ENCODE measurements at places on chromosomes 12 and 14. TPM values are rescaled to one million over a fixed set of nuclear protein-coding genes. Genes with fewer than 3 reads are reported as not detected.

DEGS2 gene
- 2.5 TPM for total RNA-seq

GRCh38 chr12:108637222-108637971, 3.7 kb upstream of the SELPLG start:
- H3K4me3 ChIP-seq, result peak overlapping the region; percentile 62
- H3K4me1 ChIP-seq, result peaks cover 85% of the 10 kb centered on the region
- H3K36me3 ChIP-seq, result no peaks in the 10 kb centered on the region
- DNase-seq, result no peak
- H3K27ac ChIP-seq, result peak overlapping the region; percentile 65

DNA sequence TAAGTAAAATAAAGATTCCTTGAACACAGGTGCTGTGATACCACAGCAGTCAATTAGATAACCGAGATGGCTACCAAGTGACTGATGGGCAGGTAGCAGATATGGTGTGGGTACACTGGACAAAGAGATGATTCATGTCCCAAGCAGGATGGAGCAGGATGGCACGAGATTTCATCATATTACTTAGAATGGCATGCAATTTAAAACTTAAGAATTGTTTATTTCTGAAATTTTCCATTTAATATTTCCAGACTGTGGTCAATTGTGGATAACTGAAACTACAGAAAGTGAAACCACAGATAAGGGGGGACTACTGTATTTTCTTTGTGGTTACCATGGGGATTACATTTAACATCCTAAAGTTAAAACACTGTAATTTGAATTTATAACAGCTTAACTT, 7.5 kb upstream of the ZFP36L1 start:
- no peak overlapping the region for H3K4me3 ChIP-seq
- no peaks in the 10 kb centered on the region for H3K36me3 ChIP-seq
- no peak overlapping the region for H3K27ac ChIP-seq
- H3K4me1 ChIP-seq, result peaks cover 18% of the 10 kb centered on the region
- no peaks in the 10 kb centered on the region for H3K27me3 ChIP-seq

DNA sequence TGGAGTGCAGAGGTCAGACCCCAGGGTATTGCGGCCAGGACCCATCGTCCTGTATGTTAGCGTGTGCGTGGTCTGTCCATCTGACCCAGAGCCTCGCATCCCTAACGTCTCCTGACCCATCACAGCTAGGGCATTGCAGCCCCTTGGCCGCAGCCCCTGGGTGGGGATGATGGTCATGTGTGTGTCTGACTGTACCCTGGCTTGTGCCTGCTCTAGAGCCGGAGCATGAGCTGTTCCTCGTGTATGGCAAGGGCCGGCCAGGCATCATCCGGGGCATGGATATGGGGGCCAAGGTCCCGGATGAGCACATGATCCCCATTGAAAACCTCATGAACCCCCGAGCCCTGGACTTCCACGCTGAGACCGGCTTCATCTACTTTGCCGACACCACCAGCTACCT, 10.8 kb upstream of the LRP1-AS start:
- no peak overlapping the region for H3K27ac ChIP-seq
- H3K4me1 ChIP-seq, result peaks cover 4% of the 10 kb centered on the region
- H3K27me3 ChIP-seq, result no peaks in the 10 kb centered on the region
- no peak overlapping the region for H3K4me3 ChIP-seq
- no peaks in the 10 kb centered on the region for H3K36me3 ChIP-seq

DNA sequence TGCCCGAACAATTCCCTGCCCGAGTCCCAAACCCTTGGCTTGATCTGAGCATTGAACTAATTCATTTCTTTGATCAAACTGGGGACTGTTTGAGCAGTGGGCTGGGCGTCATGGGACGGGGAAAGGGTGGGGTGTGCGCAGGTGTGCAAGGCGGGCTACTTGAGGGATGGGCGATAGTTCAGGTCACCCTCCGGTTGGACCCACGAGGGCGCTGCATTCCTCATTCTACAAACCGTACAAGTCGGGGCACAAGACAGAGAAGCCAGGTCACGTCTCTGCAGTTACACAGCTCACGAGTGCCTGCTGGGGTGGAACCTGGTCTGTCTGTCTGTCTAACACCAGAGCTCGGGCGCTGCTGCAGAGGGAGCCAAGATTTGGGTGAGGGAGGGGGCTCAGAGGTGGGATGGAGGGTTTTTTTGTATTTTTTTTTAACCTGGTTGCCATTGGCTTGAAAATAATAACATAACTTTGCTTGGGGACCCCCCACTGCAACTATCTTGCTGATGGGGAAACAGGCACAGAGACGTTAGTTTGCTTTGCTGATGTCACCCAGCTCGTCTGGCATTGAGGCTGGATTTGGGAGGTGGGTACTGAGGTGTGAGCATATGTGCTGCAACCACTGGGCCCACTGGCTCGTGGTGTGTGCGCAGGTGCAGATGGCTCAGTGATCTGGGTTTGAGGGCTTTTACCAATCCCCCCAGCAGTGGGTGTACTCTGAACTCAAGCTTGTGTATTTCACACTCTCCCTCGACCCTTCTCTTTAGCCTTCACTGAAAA, 7.6 kb upstream of the RTL1 start:
- no peaks in the 10 kb centered on the region for H3K36me3 ChIP-seq
- no peak overlapping the region for H3K27ac ChIP-seq

- H3K27me3 ChIP-seq, result no peaks in the 10 kb centered on the region
- no peak for DNase-seq
- H3K4me1 ChIP-seq, result peaks cover 19% of the 10 kb centered on the region
Measured at GRCh38 chr12:121578230-121579189, 2.3 kb downstream of the KDM2B start.

DNA sequence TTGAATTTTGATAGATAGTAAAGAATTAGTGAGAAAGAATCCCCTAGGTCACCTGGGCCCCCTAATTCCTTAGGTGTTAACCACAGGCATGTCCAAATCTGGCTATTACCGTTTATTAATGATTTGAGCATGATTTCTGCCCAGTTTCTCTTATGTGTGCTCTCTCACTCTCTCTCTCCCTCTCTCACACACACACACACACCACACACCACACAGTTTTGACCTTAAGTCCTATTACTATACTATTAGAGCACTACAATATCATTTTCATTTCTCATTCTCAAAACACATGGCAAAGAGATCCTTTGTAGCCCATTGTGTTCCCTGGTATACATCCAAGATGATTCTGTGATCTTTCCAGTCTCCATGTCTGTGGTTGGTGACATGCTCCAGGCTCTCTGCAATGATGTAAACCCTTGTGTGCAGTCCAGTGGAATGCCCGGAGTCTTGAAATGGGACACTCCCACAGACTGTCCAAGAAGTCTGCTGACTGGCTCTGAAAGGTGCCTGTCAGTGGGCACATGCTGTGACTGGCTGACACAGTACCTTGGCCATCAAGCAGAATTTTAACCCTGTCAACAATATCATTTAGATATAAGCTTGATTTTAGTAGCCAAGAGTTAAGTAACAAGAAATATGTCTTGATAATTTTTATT, 96.2 kb downstream of the FIGNL2 start:
- no peak overlapping the region for H3K4me3 ChIP-seq
- H3K4me1 ChIP-seq, result no peaks in the 10 kb centered on the region
- H3K36me3 ChIP-seq, result no peaks in the 10 kb centered on the region
- DNase-seq, result no peak
- H3K27ac ChIP-seq, result no peak overlapping the region

GRCh38 chr12:12024911-12025682, 45.6 kb upstream of the BCL2L14 start:
- peaks cover 40% of the 10 kb centered on the region for H3K4me1 ChIP-seq
- H3K36me3 ChIP-seq, result no peaks in the 10 kb centered on the region
- H3K27ac ChIP-seq, result peak overlapping the region; percentile 74
- DNase-seq, result peak; percentile 93
- H3K27me3 ChIP-seq, result no peaks in the 10 kb centered on the region

GRCh38 chr14:45492876-45493275, 239.9 kb upstream of the MIS18BP1 start:
- H3K4me3 ChIP-seq, result no peak overlapping the region
- H3K27me3 ChIP-seq, result no peaks in the 10 kb centered on the region
- H3K27ac ChIP-seq, result no peak overlapping the region

- H3K4me1 ChIP-seq, result no peaks in the 10 kb centered on the region
- H3K4me3 ChIP-seq, result no peak overlapping the region
- H3K36me3 ChIP-seq, result no peaks in the 10 kb centered on the region
- H3K27ac ChIP-seq, result no peak overlapping the region
- H3K27me3 ChIP-seq, result peaks cover 8% of the 10 kb centered on the region
Measured at GRCh38 chr14:23364164-23365035, 572 bp downstream of the EFS start.

DNA sequence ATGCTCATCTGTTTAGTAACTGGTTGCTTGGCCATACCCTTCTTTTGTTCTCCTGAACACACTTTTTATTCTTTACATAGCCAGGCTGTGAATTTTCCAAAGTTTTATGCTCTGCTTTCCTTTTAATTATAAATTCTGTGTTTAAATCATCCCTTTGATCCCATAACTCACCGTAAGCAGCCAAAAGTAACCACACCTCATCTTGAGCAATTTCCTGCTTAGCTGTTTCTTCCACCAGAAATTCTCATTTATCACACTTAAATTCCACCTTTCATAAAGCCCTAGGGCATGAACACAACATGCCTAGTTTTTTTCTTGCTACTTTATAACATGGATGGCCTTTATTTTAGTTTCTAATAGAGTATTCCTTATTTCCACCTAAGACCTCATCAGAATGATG, 510.7 kb downstream of the C12orf50 start:
- H3K27me3 ChIP-seq, result no peaks in the 10 kb centered on the region
- no peak for DNase-seq
- no peak overlapping the region for H3K27ac ChIP-seq
- no peaks in the 10 kb centered on the region for H3K36me3 ChIP-seq
- no peak overlapping the region for H3K4me3 ChIP-seq
